SHP77 treated with DMSO at 0.1 percent for 48 hours (cell line): ENCODE measurements at places on chromosomes 5 and 9.

DNA sequence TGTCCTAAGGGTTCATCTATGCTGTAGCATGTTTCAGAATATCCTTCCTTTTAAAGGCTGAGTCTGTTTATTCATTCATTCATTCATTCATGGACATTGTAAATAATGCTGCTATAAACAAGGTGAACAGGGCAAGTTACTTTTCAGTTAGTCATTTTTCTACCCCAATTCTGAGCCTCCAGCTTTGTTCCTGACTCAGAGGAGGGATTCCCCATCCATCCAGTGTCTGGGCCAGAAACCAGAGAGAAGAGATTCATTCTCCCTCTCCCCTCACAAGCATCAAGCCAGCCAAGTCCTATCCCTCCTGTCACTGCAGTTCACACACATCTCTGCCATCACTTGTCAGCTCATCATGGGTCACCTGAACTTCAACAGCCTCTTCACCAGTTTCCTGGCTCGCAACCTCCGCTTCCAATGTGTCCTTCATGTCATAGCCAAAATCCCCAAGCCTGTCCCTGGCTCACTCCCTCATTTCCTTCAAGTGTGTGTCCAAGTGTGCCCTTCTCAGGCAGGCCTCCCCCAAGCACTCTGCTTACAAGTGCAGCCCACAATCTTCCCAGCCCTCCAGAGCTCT lies 203.0 kb downstream of the TTLL11 start:
- DNase-seq: no peak

DNA sequence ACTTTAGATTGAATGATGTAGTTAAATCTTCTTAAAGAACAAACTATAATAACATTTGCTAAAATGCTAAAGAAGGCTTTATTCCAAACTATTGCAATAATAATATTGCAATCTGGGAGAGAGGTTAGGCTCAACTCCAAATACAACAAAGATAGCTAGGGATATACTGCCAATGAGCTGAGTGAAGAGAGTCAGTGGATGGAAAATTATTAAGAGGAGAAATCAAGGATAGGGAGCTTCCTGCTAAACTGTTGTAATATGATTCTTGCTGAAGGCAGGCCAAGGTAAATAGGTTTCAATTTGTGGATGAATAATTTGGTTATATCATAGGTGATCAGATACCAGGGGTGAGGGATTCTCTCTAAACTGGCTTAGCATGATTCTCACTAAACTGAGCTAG lies 1651.5 kb downstream of the EFNA5 start:
- no peak for DNase-seq

- no peak for DNase-seq
Measured at GRCh38 chr9:128987805-128988204, 40.3 kb downstream of the NUP188 start.

DNA sequence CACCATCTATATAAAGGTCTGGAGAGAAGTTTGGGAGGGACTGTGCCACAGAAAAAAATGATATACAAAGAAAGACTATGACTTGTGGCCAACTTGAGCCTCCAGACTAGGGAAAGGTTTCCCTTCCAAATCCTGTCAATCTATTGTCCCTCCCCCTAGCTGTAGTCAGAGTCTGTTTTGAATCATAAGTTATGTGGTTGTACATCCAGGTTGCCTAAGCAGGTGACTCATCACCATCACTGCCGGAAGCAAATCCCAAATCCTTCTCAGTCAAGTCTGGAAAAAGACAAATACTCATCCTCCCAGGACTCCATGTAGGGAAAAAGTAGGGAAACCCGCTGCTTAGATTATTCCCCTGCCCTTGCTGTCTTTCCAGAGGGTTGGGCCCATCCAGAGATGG lies 235.7 kb downstream of the CDK5RAP2 start:
- DNase-seq: peak; percentile 14

GRCh38 chr9:88965473-88965872 lies 25.8 kb upstream of the S1PR3 start:
- DNase-seq: no peak
